T-helper 1 cell treated with Interleukin-12 subunit alpha and Interleukin-12 subunit beta and Interleukin-4 antibody, amounts not matched to agents 30 ng/mL and 1 ng/mL, for 36 hours (primary cell): ENCODE measurements at places on chromosomes 12 and 14. TPM values are rescaled to one million over a fixed set of nuclear protein-coding genes. Genes with fewer than 3 reads are reported as not detected.

Gene REC8
- total RNA-seq: 72.3 and 78.3 TPM in 2 replicates

Gene TBC1D30
- total RNA-seq: 0.02 and 0.15 TPM in 2 replicates

Gene CPM
- total RNA-seq: 7.7 and 9.6 TPM in 2 replicates

Gene FOXN4
- not detected in 2 replicates for total RNA-seq

Gene IRAK3
- 4.2 and 4.8 TPM in 2 replicates for total RNA-seq

Gene PLCZ1
- total RNA-seq: not detected in 2 replicates

Gene KRT82
- not detected in 2 replicates for total RNA-seq

Gene CNIH1
- total RNA-seq: 77.3 and 83.0 TPM in 2 replicates

Gene PAPOLA
- 175 and 194 TPM in 2 replicates for total RNA-seq

Gene TSHR
- total RNA-seq: 3.6 and 4.4 TPM in 2 replicates

Gene MANSC4
- not detected in 2 replicates for total RNA-seq

Gene GMFB
- 37.3 and 37.4 TPM in 2 replicates for total RNA-seq

Gene KRT76
- total RNA-seq: not detected in 2 replicates

Gene KRT3
- total RNA-seq: not detected in 2 replicates
